CD8-positive, alpha-beta memory T cell (primary cell): ENCODE measurements at places on chromosomes 3 and 15. TPM values are rescaled to one million over a fixed set of nuclear protein-coding genes. Genes with fewer than 3 reads are reported as not detected.

Gene UPK1B
- not detected for total RNA-seq

Gene ZNF80
- 1.8 TPM for total RNA-seq

Gene CCR9
- 8.3 TPM for total RNA-seq

Gene SLC15A2
- total RNA-seq, result 0.91 TPM

Gene GASK1A
- not detected for total RNA-seq

Gene TGM5
- 0.18 TPM for total RNA-seq

Gene ICE2
- total RNA-seq, result 59.5 TPM

Gene MRAS
- 0.28 TPM for total RNA-seq

Gene NMNAT3
- total RNA-seq, result 1.9 TPM

Gene STAC
- total RNA-seq, result not detected
